CD4-positive, alpha-beta memory T cell (primary cell): ENCODE measurements at places on chromosomes 2 and 18.
A peak's percentile ranks its signal among the peaks of the same experiment; 100 is the strongest.

GRCh38 chr2:118968961-118969733 is 27.2 kb downstream of the MARCO start:
- H3K27me3 ChIP-seq = no peaks in the 10 kb centered on the region
- H3K36me3 ChIP-seq = no peaks in the 10 kb centered on the region
- no peak overlapping the region for H3K27ac ChIP-seq
- no peak overlapping the region for H3K4me3 ChIP-seq
- DNase-seq = no peak

GRCh38 chr18:8795586-8796325 is 90.4 kb downstream of the MTCL1 start:
- no peaks in the 10 kb centered on the region for H3K36me3 ChIP-seq
- no peak overlapping the region for H3K4me3 ChIP-seq
- H3K27me3 ChIP-seq = no peaks in the 10 kb centered on the region

DNA sequence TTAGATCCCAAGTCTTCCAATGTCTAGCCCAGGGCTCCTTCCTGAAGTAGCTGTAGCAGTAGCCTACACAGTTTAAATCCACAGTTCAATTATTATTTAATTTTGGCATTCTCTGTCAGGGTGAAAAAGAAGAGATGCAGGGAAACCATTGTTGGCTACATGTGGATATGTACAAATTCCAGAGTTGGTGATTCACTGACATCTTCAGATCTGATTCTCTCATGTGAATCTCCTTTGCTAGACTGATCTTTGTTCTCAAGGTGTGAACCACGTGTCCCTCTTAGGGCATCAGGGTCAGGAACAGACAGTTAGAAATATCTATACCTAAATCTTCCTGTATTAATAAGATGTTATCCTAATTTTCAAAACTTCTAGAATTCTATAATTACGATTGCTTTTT is 36.7 kb downstream of the ADCYAP1 start:
- no peaks in the 10 kb centered on the region for H3K36me3 ChIP-seq
- no peak overlapping the region for H3K27ac ChIP-seq
- no peak for DNase-seq

DNA sequence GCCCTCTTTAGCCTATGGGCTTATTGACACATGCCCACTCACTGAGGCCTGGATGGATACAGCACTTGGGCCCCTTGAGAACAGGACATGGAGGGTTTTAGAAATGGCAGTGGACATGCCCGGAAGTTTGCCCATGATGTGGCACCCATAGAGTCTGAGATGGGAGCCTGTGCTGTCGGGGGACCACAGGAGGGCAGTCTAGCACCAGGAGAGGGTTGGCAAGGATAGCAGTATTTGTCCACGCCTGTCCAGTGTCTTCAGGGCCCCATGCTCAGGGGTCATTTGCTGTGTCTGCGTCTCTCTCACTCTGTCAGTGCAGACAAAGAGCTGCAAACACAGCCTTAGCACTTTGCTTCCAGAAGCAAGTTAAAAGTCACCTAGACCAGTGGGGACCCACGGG is 48.7 kb downstream of the IL1RL2 start:
- DNase-seq = no peak
- no peak overlapping the region for H3K4me3 ChIP-seq
- H3K36me3 ChIP-seq = no peaks in the 10 kb centered on the region
- H3K4me1 ChIP-seq = peaks cover 2% of the 10 kb centered on the region

DNA sequence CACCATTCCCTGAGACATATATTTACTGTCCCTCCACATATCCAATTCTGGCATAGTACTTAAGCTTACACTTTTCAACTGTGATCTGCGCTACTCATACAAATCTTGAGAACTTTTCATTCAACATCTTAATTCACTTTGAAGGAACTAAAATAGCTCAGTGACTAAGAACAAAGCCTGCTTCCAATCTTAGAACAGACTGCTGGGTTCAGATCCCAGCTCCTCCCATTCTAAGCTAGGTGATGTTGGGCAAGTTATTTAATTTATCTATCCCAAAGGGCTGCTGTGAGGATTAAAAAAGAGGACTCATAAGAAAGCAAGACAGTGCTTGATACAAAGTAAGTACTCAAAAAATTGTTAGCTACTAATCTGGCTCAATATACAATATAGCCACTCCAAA is 57.9 kb downstream of the UGP2 start:
- H3K27ac ChIP-seq = no peak overlapping the region
- no peaks in the 10 kb centered on the region for H3K27me3 ChIP-seq
- no peaks in the 10 kb centered on the region for H3K4me1 ChIP-seq
- peaks cover 23% of the 10 kb centered on the region for H3K36me3 ChIP-seq

- H3K4me3 ChIP-seq = no peak overlapping the region
- peaks cover 13% of the 10 kb centered on the region for H3K4me1 ChIP-seq
- no peaks in the 10 kb centered on the region for H3K27me3 ChIP-seq
- H3K36me3 ChIP-seq = no peaks in the 10 kb centered on the region
Measured at GRCh38 chr2:147636238-147636882, 208.5 kb upstream of the ACVR2A start.

GRCh38 chr2:71793926-71794325 is 340.6 kb downstream of the DYSF start:
- DNase-seq = no peak
- H3K27ac ChIP-seq = no peak overlapping the region
- no peaks in the 10 kb centered on the region for H3K36me3 ChIP-seq
- no peaks in the 10 kb centered on the region for H3K27me3 ChIP-seq
- no peak overlapping the region for H3K4me3 ChIP-seq

DNA sequence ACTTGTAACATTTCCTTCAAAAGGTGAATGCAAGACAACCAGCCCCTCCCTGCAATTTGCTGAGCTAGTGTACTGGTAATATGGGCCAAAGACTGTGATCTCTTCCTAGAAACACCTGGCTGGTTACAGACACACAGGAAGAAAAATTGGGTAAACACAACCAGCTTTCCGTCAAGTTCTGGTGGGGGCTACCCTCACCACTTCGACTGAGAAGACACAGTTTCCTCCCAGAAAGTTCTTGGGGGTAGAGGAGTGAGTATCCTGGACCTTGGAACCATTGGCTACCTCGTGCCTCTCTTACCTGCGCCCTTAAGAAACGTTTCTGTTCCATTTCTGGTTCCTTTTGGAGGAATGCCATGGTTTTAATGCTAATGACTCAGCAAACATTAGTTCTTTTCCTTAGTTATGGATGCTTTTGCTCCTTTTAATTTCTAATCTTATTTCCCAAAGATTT is 120.9 kb upstream of the DLX2 start:
- no peaks in the 10 kb centered on the region for H3K36me3 ChIP-seq
- H3K4me3 ChIP-seq = no peak overlapping the region
- no peak overlapping the region for H3K27ac ChIP-seq
- peak; percentile 43 for DNase-seq
- peaks cover 58% of the 10 kb centered on the region for H3K4me1 ChIP-seq

GRCh38 chr2:180412219-180412618 is 405.1 kb upstream of the CWC22 start:
- H3K4me1 ChIP-seq = no peaks in the 10 kb centered on the region
- H3K27me3 ChIP-seq = no peaks in the 10 kb centered on the region
- no peak overlapping the region for H3K4me3 ChIP-seq
- no peaks in the 10 kb centered on the region for H3K36me3 ChIP-seq
- DNase-seq = no peak
- no peak overlapping the region for H3K27ac ChIP-seq

- no peak overlapping the region for H3K27ac ChIP-seq
- no peaks in the 10 kb centered on the region for H3K4me1 ChIP-seq
- H3K4me3 ChIP-seq = no peak overlapping the region
- DNase-seq = no peak
- H3K27me3 ChIP-seq = no peaks in the 10 kb centered on the region
- H3K36me3 ChIP-seq = no peaks in the 10 kb centered on the region
Measured at GRCh38 chr2:238369591-238370040, 49.3 kb downstream of the TRAF3IP1 start.

- H3K27me3 ChIP-seq = no peaks in the 10 kb centered on the region
- no peak for DNase-seq
Measured at GRCh38 chr2:165720511-165720910, 73.5 kb downstream of the GALNT3 start.

DNA sequence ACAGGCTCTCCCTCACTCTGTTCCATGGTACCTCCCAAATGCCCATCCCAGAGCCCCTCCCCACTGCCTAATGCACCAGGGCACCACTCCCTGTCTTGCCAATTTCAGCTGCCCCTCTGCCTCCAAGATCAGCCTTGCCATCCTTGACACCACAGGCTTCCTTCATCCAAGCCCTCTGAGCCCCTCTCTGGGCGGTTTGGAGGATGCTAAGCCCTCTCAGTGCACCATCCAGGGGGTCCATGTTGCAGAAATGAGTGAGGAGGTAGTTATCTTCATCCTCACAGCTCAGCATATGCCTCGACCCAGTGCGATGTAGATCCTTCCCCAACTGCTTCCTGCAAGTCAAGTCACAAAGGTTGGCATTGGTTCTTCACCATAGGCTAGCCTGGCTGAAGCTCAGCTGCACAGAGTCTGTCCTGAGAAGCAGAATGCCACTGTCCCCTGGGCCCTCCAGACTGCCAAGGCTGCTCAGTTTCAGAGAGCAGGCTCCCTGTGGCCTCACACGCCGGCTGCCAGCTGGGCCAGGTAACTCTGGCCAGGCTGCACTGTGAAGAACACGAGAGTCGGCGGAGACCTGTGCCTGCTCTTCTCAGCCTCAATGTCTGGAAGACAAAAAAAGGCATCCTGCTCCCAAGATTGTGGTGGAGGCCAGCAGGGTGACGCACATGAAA is 9.9 kb upstream of the MAP3K2 start:
- H3K36me3 ChIP-seq = no peaks in the 10 kb centered on the region
- H3K27me3 ChIP-seq = no peaks in the 10 kb centered on the region
- DNase-seq = no peak
- H3K4me1 ChIP-seq = peaks cover 3% of the 10 kb centered on the region

DNA sequence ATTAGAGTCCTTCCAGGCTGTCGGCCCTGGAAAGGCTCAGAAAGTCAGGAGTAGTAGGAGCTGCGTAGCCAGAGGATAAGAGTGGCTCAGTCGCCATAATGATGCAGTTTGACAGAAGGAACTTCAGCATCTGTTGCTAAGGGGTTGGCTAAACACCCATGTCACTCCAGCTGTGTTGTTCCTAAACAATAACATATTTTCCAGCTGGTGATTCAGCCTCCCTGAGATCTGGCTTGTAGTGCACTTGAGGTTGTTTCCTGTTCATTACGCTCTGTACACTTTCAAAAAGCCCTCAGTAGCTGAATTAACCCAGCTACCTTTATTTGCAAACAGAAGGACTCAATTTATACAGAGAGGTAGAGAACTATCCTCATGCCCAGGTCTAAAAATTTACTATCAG is 39.7 kb upstream of the EPAS1 start:
- no peak for DNase-seq
- H3K36me3 ChIP-seq = no peaks in the 10 kb centered on the region
- no peak overlapping the region for H3K4me3 ChIP-seq
- no peak overlapping the region for H3K27ac ChIP-seq
- H3K4me1 ChIP-seq = no peaks in the 10 kb centered on the region
- no peaks in the 10 kb centered on the region for H3K27me3 ChIP-seq

DNA sequence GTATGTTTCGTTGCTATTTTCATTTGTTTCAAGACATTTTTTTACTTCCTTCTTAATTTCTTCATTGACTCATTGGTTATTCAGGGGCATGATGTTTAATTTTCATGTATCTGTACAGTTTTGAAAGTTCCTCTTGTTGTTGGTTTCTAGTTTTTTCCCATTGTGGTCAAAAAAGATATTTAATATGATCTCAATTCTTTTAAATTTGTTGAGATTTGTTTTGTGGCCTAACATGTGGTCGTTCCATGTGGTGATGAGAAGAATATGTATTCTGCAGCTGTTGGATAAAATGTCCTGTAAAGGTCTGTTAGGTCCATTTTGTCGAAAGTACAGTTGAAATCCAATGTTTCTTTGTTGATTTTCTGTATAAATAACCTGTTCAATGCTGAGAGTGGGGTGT is 110.3 kb upstream of the MAP4K4 start:
- no peak overlapping the region for H3K4me3 ChIP-seq
- H3K27ac ChIP-seq = no peak overlapping the region
- H3K36me3 ChIP-seq = no peaks in the 10 kb centered on the region
- no peak for DNase-seq
- no peaks in the 10 kb centered on the region for H3K4me1 ChIP-seq

- no peaks in the 10 kb centered on the region for H3K4me1 ChIP-seq
- H3K36me3 ChIP-seq = no peaks in the 10 kb centered on the region
- no peak overlapping the region for H3K27ac ChIP-seq
- no peak for DNase-seq
Measured at GRCh38 chr18:9285604-9286003, 49.0 kb upstream of the TWSG1 start.

DNA sequence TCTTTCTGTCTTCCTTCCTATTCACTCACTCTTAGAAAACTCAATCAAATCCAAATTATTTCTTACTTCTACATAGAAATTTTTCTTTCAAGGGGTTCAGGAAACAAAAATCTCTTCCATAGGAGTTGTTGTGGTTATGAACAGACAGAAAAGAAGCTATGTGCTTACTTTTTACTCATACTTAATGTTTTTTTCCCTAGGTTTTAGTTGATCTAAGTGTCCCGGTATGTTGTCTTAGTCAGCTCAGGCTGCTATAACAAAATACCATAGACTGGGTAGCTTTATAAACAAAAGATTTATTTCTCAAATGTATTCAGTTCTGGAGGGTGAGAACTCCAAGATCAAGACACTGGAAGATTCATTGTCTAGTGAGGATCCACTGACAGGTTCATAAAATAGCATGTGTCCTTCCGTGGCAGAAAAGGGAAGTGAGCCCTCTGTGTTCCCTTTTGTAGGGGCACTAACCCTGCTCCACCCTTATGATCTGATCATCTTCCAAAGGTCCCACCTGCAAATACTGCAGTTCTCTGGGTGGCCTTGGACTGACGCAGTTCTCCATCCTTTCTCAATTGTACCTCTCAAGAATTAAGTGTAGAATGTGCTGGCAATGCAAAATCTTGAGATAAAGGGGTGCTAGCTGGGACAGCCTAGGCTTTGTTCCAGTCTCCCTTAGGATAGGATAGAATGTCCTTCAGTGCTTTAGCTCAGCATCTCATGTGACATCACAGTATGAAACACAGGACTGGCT is 14.4 kb upstream of the VRK2 start:
- no peaks in the 10 kb centered on the region for H3K27me3 ChIP-seq
- no peaks in the 10 kb centered on the region for H3K4me1 ChIP-seq
- H3K27ac ChIP-seq = no peak overlapping the region
- DNase-seq = no peak
- no peaks in the 10 kb centered on the region for H3K36me3 ChIP-seq

DNA sequence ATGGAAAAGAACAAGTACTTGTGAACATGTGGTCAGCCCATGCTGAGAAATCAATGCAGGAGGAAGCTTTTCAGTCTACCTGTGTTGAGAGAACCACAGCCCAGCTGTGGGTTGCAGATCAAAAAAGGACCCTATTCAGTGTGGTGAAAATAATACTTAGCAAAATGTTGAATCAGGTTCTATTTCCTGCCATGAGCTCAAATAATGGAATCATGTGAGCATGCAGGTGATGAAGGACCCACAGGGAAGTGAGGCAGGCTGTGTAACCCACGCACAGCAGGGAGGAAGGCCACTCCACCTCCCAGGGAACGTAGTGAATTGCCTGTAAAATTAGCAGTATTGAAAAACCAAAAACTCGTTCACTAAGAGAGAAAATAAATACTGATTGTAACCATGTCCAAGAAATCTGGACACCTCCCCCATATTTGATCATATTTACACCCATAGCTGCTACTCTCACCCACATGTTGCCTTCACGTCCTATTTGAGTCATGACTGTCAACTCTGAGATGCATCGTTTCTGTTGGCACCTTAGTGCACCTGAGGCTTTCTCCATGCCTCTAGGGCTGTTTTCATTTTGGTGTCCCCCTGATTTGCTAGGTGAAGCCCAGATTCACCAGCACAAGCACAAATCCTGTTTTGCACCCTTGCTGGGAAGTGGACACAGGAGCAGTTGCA is 20.5 kb upstream of the BCL2L11 start:
- H3K36me3 ChIP-seq = no peaks in the 10 kb centered on the region
- no peak overlapping the region for H3K27ac ChIP-seq
- H3K27me3 ChIP-seq = no peaks in the 10 kb centered on the region
- H3K4me3 ChIP-seq = no peak overlapping the region

- no peaks in the 10 kb centered on the region for H3K27me3 ChIP-seq
- no peaks in the 10 kb centered on the region for H3K36me3 ChIP-seq
- peak overlapping the region; percentile 81 for H3K4me3 ChIP-seq
- peaks cover 59% of the 10 kb centered on the region for H3K4me1 ChIP-seq
Measured at GRCh38 chr2:64143169-64144056, 807 bp downstream of the PELI1 start.
